T-helper 2 cell treated with Interferon-gamma antibody and Interleukin-4, amounts not matched to agents 5 μg/mL and 100 μg/mL, for 36 hours (primary cell): ENCODE measurements at places on chromosomes 11 and 22.
A peak's percentile ranks its signal among the peaks of the same experiment; 100 is the strongest.

DNA sequence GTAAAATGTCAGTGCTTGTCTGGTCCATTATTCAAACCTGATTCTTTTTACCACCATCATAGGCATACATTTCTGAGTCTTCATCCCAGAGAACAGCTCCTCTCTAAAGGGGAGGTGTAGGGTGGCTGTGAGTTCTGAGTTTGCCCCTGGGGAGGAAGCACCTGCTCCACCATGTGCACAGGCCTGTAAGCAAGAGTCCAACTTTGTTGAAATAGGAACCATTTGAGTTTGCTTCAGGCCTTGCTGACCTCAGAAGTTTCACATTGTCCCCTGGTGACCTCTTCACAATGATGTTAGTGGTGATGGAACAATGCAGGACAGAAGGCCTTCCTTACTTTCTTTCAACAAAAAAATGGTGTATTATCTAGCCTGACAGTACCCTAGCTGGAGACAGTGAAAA is 54.6 kb upstream of the TOP3B start:
- no peak overlapping the region for H3K4me3 ChIP-seq
- peaks cover 27% of the 10 kb centered on the region for H3K27me3 ChIP-seq
- no peak overlapping the region for H3K27ac ChIP-seq
- H3K4me1 ChIP-seq, result no peaks in the 10 kb centered on the region
- no peak for DNase-seq

DNA sequence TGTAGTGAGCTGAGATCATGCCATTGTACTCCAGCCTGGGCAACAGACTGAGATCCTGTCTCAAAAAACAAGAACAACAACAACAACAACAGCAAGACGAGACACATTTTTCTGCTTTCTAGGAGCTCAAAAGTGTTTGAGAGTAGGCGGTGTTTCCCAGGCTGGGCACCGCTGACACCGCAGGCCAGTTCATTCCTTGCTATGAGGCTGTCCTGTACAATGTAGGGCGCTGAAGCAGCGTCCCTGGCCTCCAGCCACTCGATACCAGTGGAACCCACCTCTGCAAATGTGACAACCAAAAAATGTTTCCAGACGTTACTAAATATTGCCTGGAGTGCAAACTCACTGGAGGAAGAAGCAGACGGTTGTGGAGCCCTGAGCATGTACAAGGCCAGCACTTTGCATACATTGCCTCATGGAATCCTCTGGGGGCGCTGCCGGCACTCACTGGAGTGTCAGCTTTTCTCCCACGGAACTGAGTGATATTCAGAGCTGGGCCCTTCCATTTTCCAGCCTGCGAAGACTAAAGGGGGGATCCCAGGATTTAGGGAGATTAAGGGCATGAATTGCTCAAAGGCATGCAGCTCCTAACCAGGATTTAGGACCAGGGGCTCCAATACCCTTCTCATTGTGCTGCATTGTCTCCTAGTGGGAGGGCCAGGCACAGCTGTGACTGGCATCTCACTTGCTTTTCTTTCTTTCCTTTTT is 5.8 kb upstream of the MIEF1 start:
- H3K27ac ChIP-seq, result no peak overlapping the region
- H3K27me3 ChIP-seq, result no peaks in the 10 kb centered on the region
- H3K36me3 ChIP-seq, result no peaks in the 10 kb centered on the region
- DNase-seq, result peak; percentile 57
- H3K4me3 ChIP-seq, result no peak overlapping the region

DNA sequence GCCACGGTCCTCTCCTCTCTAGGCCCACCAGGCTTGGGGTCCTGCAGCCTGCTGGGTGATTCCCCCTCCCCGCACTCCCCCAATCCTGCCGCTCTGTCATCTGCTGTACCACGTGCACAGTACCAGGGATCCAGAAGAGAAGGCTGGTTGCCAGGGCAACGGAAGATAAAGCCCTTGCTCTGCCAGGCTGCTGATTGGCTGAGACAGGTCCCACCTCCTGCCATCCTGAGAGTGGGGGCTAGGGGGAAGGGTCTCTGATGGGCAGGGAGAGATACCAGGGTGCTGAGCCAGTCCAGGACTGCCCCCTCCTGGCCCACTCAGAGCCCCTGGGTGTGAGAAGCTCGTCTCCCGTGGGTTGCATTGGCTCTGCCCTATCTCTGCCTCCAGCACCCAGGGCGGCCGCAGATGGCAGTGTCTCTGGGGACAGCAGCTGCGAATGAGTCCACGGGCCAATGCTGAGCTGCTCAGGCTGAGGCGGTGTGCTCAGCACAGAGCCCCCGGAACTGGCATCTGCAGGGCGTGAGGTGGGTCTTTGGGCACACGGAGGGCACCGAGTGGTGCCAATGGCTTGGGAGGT is at the start of gene SMIM45:
Gene SMIM45, plus strand, starts transcription at position 253 of the 577 bp plus-strand sequence.
- no peak for DNase-seq
- H3K27me3 ChIP-seq, result no peaks in the 10 kb centered on the region
- H3K4me1 ChIP-seq, result peaks cover 16% of the 10 kb centered on the region
- H3K4me3 ChIP-seq, result no peak within 1 kb of the TSS
- no peak within 1 kb of the TSS for H3K27ac ChIP-seq

GRCh38 chr11:818396-819128 is at the start of gene PNPLA2:
Gene PNPLA2 (plus strand): TSS chr11:818914. CDS start chr11:819719, 805 bp downstream.
- H3K4me3 ChIP-seq, result peak within 1 kb of the TSS; percentile 79
- H3K27me3 ChIP-seq, result no peaks in the 10 kb centered on the region
- DNase-seq, result no peak
- H3K27ac ChIP-seq, result peak within 1 kb of the TSS; percentile 82
- peaks cover 5% of the 10 kb centered on the region for H3K4me1 ChIP-seq
- peaks cover 5% of the 10 kb centered on the region for H3K36me3 ChIP-seq

DNA sequence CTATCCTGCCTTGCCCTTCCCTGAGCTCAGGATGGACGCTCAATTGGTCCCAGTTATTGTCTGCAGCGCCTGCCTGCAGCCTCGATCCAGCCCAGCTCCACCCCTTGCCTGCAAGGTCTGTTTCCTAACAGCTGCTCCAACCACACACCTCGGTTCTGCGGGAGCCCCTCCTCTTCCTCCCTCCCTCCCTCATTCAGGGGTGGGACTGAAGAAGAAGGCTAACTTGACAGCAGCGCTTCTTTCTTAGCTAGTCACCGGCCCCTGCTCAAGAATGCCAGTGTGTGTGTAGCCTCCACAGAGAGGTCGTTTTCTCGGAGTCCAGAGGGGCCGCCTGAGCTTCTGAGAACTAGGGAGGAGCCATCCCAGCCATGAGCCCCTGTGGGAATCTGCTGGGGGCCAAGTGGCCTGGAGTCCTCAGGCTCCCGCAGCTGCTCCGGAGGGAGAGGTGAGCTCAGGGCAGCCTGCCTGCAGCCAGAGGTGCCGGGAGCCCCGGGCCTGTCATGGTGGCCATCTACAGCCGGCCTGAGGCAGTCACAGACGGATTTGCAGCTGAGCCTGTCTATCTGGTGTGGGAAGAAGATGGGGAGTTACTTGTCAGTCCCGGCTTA is 36.1 kb downstream of the LIMK2 start:
- peak overlapping the region; percentile 80 for H3K4me3 ChIP-seq
- no peaks in the 10 kb centered on the region for H3K27me3 ChIP-seq
- DNase-seq, result peak; percentile 55
- H3K4me1 ChIP-seq, result peaks cover 36% of the 10 kb centered on the region
- H3K27ac ChIP-seq, result peak overlapping the region; percentile 39

DNA sequence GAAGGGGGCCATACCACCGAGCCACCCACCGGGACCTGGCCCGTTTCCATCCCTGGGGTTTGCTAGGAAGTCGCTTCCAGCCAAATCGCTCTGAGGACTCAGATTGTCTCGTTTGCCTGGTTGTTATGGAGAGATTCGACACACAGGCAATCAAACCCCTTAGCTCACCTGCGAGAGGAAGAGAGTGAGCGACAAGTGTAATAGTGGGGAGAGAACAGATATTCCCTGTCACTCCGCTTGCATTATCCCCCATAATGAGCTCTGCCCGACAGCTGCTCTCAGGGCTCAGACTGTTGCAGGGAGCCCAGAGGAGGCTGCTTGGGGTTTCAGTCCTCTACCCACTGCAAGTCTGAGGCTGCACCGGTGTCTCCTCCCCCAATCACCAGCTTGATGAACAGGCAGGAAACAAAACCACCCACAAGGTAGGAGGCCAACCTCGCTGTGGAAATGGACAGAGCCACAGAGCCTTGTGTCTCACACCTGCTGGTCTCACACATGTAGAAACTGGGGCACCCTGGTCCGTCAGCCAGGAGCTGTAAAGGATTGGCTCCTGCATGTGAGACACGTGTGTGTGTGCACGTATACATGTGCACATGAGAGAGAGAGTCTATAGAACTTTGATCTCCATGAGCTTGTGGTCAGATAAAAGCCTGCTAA is 351.1 kb downstream of the BUD13 start:
- H3K27me3 ChIP-seq, result no peaks in the 10 kb centered on the region
- no peak overlapping the region for H3K27ac ChIP-seq
- DNase-seq, result no peak

GRCh38 chr11:11057472-11057854 is 199.6 kb upstream of the ZBED5 start:
- H3K27ac ChIP-seq, result no peak overlapping the region
- H3K4me3 ChIP-seq, result no peak overlapping the region
- no peaks in the 10 kb centered on the region for H3K4me1 ChIP-seq
- DNase-seq, result no peak

GRCh38 chr22:40450616-40451015 is 80.2 kb downstream of the SGSM3 start:
- H3K27ac ChIP-seq, result no peak overlapping the region
- peaks cover 47% of the 10 kb centered on the region for H3K4me1 ChIP-seq
- no peak for DNase-seq
- no peaks in the 10 kb centered on the region for H3K27me3 ChIP-seq

GRCh38 chr22:27895600-27895999 is 23.5 kb downstream of the PITPNB start:
- DNase-seq, result no peak
- H3K27me3 ChIP-seq, result no peaks in the 10 kb centered on the region
- H3K36me3 ChIP-seq, result peaks cover 52% of the 10 kb centered on the region
- H3K4me1 ChIP-seq, result peaks cover 12% of the 10 kb centered on the region

DNA sequence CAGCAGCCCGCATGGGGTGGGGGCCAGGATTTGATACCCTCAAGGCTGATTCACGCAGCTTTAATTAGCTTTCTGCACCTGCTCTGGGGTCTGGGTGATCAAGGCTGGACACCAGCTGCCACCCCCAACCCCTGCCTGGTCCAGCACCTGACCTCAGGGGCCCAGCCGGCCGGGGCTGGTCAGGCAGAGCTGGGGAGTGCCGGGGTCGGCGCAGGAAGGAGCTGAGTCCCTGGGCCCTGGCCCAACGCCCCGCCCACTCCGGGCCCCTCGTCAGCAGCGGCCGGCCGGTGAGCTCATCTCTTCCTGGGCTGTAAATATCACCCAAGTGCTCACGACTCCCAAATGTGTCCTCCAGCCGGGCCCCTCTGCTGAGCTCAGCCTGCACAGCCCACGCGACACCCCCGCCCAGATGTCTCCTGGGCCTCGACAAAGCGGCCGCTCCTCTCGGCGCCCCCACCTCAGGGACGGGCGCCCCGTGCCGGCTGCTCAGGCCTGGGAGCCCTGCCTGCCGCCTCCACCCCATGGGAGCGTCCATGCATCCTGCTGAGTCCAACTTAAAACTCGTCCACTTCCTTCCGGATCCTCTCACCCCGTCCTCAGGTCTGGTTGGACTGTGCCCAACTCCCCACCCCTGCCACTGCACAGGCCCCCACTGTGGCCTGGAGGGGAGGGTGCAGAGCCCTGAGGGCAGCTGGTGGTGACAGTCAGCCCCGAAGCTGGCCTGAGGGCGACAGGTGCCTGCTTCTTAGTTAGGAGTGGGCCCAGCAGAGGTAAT is 29.0 kb downstream of the RTN4R start:
- DNase-seq, result no peak
- H3K27ac ChIP-seq, result peak overlapping the region; percentile 63
- H3K4me3 ChIP-seq, result no peak overlapping the region
- no peaks in the 10 kb centered on the region for H3K36me3 ChIP-seq
- no peaks in the 10 kb centered on the region for H3K27me3 ChIP-seq

DNA sequence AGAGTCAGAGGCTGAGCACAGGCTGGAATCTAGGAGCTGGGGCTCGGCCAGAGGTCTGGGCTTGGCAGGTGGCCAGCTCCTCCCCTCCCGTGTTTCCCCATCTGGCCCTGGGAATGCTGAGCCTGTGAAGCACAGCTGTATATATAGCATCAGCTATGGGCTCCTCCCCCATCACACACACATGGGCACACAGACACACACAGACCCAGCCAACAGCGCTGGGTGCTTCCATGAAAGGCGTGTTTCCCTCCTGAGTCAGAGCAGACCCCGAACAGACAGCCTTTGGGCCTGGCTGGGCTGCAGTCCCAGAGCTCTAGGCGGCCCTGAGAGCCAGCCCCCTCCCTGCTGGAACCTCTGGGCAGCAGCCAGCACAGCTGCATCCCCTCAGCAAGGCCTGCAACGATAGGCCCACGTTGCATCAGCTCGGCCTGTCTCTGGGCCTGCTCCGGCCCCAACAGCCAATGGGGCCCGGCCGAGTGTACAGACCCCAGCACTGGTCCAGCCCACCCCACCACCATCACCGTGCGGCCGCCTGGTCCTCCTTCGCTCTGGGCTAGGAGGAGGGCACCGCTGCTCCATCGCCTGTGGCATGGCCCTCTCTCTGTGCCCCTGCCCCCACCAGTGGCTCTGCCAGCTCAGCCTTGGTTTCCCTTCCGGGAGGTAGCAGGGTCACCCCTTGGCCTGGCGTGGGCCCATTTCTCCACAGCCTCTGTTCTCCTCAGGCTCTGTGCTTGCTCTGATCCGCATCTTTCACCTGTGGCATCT is 7.6 kb upstream of the SERPINH1 start:
- no peak overlapping the region for H3K4me3 ChIP-seq
- peaks cover 6% of the 10 kb centered on the region for H3K27me3 ChIP-seq
- H3K27ac ChIP-seq, result no peak overlapping the region
- DNase-seq, result no peak
- H3K36me3 ChIP-seq, result no peaks in the 10 kb centered on the region
- H3K4me1 ChIP-seq, result no peaks in the 10 kb centered on the region

DNA sequence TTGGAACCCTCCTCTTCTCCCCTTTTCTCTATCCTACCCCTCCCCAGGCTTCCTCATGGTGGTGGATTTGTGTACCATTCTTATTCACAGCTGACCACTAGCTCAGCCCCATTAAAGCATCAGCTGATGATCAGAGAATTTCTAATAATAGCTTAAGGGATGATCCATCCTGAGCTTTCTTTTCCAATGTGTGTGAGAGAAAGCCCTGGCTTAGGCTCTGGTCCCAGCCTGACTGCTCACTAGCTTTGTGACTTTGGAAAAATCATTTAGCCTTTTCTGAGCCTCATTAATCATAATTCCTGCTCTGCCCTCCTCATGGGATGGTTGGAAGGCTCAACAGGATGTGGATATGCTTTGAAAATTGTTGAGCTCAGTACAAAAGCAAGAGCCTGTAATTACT is 26.3 kb upstream of the CCDC90B start:
- DNase-seq, result no peak
- peaks cover 3% of the 10 kb centered on the region for H3K27me3 ChIP-seq
- no peak overlapping the region for H3K4me3 ChIP-seq
- H3K27ac ChIP-seq, result no peak overlapping the region
- no peaks in the 10 kb centered on the region for H3K4me1 ChIP-seq

GRCh38 chr11:45641961-45642360 is 23.5 kb downstream of the CHST1 start:
- no peaks in the 10 kb centered on the region for H3K4me1 ChIP-seq
- peaks cover 10% of the 10 kb centered on the region for H3K27me3 ChIP-seq
- no peak for DNase-seq
- no peak overlapping the region for H3K4me3 ChIP-seq

- peak; percentile 64 for DNase-seq
- H3K27ac ChIP-seq, result peak overlapping the region; percentile 88
- H3K36me3 ChIP-seq, result peaks cover 5% of the 10 kb centered on the region
- peak overlapping the region; percentile 96 for H3K4me3 ChIP-seq
- H3K27me3 ChIP-seq, result no peaks in the 10 kb centered on the region
Observed at GRCh38 chr11:119206511-119207414, 624 bp downstream of the CBL start.
